ENCODE measurements at places on chromosomes 2 and 18.

GRCh38 chr2:15557887-15558311 is 3.2 kb downstream of the NBAS start:
- H3K27me3 ChIP-seq, result no peaks in the 10 kb centered on the region
- no peak for DNase-seq
- peaks cover 19% of the 10 kb centered on the region for H3K36me3 ChIP-seq

GRCh38 chr2:71933467-71934319 is 214.0 kb downstream of the CYP26B1 start:
- no peaks in the 10 kb centered on the region for H3K27me3 ChIP-seq
- H3K27ac ChIP-seq, result no peak overlapping the region
- no peak for DNase-seq
- H3K36me3 ChIP-seq, result no peaks in the 10 kb centered on the region

DNA sequence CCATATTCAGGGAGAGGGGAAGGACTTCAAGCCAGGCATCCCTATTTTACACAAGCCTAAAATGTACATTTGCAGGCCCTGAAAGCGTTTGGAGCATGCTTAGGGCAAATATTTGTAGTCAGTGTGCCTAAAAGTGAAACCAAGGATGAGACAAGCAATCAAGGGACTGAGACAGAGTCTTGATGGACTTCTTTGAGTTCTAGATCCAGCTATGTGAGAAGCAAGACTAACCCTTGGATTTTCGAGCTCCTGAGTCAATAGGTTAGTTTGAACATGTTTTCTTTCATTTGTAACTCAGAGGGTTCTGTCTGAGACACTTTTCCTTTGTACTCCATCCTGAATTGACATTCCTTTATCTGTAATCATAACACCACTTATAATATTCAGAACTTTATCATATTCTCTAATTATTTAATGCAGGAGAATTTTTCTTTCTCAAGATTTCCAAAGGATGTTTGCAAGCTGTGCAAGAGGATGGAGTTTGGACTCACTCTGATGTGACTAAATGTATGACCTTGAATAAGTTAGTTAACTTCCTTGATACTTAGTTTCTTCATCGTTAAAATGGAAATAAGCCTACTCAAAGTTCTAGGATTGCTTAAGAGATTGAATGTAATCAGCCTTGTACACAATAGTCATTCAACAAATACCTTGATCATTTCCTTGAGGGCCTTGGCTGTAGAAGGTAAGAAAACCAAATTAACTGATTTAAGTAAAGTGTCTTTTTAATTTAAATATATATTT is 1237.8 kb upstream of the ZEB2 start:
- H3K27ac ChIP-seq, result no peak overlapping the region
- no peak overlapping the region for H3K4me3 ChIP-seq
- H3K36me3 ChIP-seq, result no peaks in the 10 kb centered on the region
- H3K27me3 ChIP-seq, result no peaks in the 10 kb centered on the region
- peaks cover under 1% of the 10 kb centered on the region for H3K4me1 ChIP-seq
- no peak for DNase-seq

- no peak for DNase-seq
- no peak overlapping the region for H3K4me3 ChIP-seq
- H3K27ac ChIP-seq, result no peak overlapping the region
- peaks cover 2% of the 10 kb centered on the region for H3K36me3 ChIP-seq
Measured at GRCh38 chr2:135948642-135949355, 36.6 kb downstream of the DARS1 start.

GRCh38 chr18:41126541-41127235 is 828.3 kb upstream of the PIK3C3 start:
- no peaks in the 10 kb centered on the region for H3K4me1 ChIP-seq
- H3K36me3 ChIP-seq, result no peaks in the 10 kb centered on the region
- no peaks in the 10 kb centered on the region for H3K27me3 ChIP-seq
- H3K27ac ChIP-seq, result no peak overlapping the region

Measured in B cell (primary cell).